ENCODE measurements at places on chromosomes 5 and 9.

- no peak overlapping the region for H3K4me3 ChIP-seq
- H3K36me3 ChIP-seq: no peaks in the 10 kb centered on the region
- no peak overlapping the region for H3K27ac ChIP-seq
- no peaks in the 10 kb centered on the region for H3K27me3 ChIP-seq
- DNase-seq: no peak
- H3K4me1 ChIP-seq: no peaks in the 10 kb centered on the region
These were observed 25.9 kb upstream of the SUB1 start for GRCh38 chr5:32559411-32559810.

- DNase-seq: no peak
- no peaks in the 10 kb centered on the region for H3K27me3 ChIP-seq
- peaks cover 32% of the 10 kb centered on the region for H3K4me1 ChIP-seq
- no peak overlapping the region for H3K4me3 ChIP-seq
- no peaks in the 10 kb centered on the region for H3K36me3 ChIP-seq
These were observed 5.8 kb downstream of the ANXA6 start for GRCh38 chr5:151151793-151152192.

DNA sequence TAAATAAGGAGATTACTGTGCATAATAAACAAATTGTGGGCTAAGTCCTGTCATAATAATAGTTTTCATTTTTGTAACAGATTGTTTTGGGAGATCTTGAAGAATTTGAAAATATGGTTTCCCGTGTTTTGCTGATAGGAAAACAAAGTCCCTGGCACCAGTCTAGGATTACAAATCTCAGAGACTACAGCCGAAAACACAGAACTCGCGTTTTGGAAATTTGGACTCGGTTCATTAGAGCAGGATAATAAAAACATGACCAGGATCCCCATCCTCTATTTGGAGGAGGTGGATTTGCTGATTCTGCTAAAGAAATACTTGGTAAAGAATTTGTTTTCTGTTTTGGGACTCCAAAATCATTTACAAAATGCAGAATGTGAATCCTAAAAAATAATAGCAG is 1194.4 kb downstream of the DTWD2 start:
- no peak overlapping the region for H3K27ac ChIP-seq
- DNase-seq: no peak
- H3K4me1 ChIP-seq: no peaks in the 10 kb centered on the region

GRCh38 chr9:136354592-136355085 is 8.9 kb downstream of the DNLZ start:
- no peaks in the 10 kb centered on the region for H3K27me3 ChIP-seq
- H3K4me3 ChIP-seq: no peak overlapping the region
- no peak for DNase-seq
- peak overlapping the region; percentile 32 for H3K27ac ChIP-seq

GRCh38 chr5:103366918-103367549 is 108.5 kb downstream of the MACIR start:
- no peaks in the 10 kb centered on the region for H3K4me1 ChIP-seq
- H3K4me3 ChIP-seq: no peak overlapping the region

- H3K27ac ChIP-seq: no peak overlapping the region
- DNase-seq: no peak
- H3K4me1 ChIP-seq: peaks cover 14% of the 10 kb centered on the region
- no peaks in the 10 kb centered on the region for H3K36me3 ChIP-seq
- H3K27me3 ChIP-seq: no peaks in the 10 kb centered on the region
- H3K4me3 ChIP-seq: no peak overlapping the region
These were observed 98.4 kb downstream of the LMNB1 start for GRCh38 chr5:126875303-126875785.

GRCh38 chr9:98401140-98402018 is 145.9 kb upstream of the TBC1D2 start:
- DNase-seq: no peak
- no peaks in the 10 kb centered on the region for H3K4me1 ChIP-seq

- no peaks in the 10 kb centered on the region for H3K36me3 ChIP-seq
- no peaks in the 10 kb centered on the region for H3K27me3 ChIP-seq
- no peak overlapping the region for H3K27ac ChIP-seq
- H3K4me3 ChIP-seq: no peak overlapping the region
These were observed 22.9 kb upstream of the ASS1 start for GRCh38 chr9:130421802-130422276.

DNA sequence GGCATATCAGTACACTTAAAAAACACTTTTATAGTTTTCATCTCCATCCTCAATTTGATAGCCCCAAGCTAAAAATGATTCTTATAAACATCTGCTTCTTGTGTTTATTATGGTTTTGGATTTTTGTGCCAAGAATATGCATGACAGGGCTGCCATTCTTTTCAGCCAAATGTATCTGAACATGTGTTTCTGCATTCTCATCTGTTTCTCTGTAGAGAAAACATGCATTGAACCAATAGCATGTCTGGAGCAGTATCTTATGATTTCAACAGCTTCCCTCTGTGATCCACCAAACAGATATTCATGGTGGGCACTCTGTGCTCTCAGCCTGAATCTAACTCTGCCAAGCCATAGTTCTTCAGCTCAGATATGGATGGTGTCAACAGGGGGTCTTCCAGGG is 99.3 kb upstream of the ERCC6L2 start:
- peaks cover 17% of the 10 kb centered on the region for H3K4me1 ChIP-seq
- no peaks in the 10 kb centered on the region for H3K36me3 ChIP-seq

DNA sequence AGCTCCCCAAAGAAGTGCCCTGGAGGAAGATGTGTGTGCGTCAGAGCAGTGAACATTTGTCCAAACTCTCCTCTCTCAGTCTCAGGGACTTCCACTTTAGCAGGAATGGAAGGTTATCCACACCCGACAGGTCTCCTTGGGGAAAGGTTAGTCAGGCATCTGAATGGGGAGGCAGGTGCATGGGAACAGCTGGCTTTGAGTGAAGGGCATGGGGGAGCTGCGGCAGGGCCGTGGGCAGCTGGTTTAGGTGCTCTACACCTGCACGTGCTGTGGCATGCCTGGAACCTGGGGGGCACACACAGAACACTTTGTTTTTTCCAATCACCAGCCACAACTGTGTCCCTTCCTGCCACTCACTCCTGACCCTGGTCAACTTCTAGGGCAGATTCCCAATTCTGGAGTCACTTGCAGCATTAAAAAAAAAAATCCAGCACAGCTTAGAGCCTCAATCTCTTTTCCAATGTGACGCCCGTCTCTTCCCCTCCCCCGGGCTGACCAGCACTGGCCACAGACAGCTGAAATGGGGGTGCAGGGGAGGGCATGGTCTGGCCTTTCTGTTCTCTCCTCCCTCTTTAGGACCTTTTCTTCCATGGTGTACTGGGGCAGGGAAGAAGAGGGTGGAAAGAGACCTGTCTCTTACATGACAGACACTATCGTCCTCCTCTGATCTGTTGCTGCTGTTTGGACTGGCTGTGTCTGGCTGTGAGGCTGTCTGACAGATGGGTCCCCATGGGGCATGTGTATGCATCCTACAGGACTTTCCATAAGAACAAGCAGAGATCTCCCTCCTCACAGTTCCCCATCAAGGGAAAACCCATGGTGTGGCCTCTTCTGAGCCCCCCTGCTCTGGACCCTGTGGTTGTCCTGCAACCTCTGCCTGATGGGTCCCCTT is 9.5 kb upstream of the IL3 start:
- DNase-seq: no peak
- no peaks in the 10 kb centered on the region for H3K27me3 ChIP-seq
- H3K4me3 ChIP-seq: no peak overlapping the region
- H3K4me1 ChIP-seq: no peaks in the 10 kb centered on the region

GRCh38 chr9:132381966-132382541 is 24.6 kb downstream of the TTF1 start:
- H3K4me3 ChIP-seq: no peak overlapping the region
- no peaks in the 10 kb centered on the region for H3K4me1 ChIP-seq
- no peaks in the 10 kb centered on the region for H3K36me3 ChIP-seq
- H3K27me3 ChIP-seq: no peaks in the 10 kb centered on the region

GRCh38 chr5:96318569-96319110 is 114.4 kb downstream of the PCSK1 start:
- no peak overlapping the region for H3K27ac ChIP-seq
- H3K4me1 ChIP-seq: no peaks in the 10 kb centered on the region
- H3K36me3 ChIP-seq: no peaks in the 10 kb centered on the region
- H3K4me3 ChIP-seq: no peak overlapping the region
- DNase-seq: no peak

DNA sequence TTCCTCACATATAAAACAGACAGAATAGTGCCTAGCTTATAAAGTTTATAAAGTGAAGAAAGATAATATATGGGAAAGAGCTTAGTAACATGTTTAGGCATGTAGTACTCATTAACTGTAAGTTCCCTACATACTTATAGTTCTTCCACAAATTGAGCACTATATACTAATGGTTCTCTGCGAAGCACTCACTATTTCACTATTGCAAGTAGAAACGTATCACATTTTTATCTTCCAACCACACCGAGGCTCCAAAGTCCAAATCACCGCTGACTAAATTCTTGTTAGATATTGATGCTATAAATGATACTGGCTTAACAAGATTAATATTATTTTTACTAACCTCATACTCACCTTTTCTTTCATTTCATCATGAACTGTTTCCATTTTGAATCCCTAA is 61.0 kb downstream of the FBXW11 start:
- no peak overlapping the region for H3K4me3 ChIP-seq
- DNase-seq: no peak
- peaks cover 6% of the 10 kb centered on the region for H3K4me1 ChIP-seq
- no peak overlapping the region for H3K27ac ChIP-seq

DNA sequence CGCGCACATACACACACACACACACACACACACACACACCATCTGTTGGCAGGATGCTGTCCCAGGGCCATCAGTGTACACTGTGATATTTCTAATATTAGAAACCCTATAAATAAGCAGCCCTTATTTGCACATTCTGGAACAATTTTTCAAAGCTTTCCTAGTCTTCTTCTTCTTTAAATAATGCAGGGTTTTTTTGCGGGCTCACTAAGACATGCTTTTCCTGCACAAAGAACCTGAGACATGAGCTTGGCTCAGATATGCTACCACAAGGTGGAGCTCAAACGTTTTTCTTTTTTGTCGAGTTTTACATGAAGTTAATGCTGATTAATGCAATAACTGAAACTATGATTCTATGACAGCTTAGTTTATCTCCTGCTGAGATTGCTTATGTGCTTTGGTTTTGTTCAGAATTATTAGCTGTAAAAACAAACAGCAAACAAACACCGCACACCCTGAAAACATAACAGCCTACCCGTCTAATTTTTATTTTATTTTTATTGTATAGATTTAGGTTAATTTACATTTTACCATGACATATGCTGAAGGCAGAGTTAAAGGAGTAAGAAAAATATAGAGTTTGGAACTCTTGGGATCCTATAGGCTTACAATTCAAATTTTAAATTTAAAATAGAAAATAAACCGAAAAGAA is 95.8 kb downstream of the ALDH1A1 start:
- no peak overlapping the region for H3K4me3 ChIP-seq
- no peaks in the 10 kb centered on the region for H3K36me3 ChIP-seq
- no peak overlapping the region for H3K27ac ChIP-seq
- peak; percentile 59 for DNase-seq
- H3K4me1 ChIP-seq: peaks cover 10% of the 10 kb centered on the region

GRCh38 chr5:94028001-94028400 is 286.6 kb upstream of the POU5F2 start:
- H3K36me3 ChIP-seq: no peaks in the 10 kb centered on the region
- H3K27ac ChIP-seq: no peak overlapping the region
- no peak for DNase-seq
- H3K4me1 ChIP-seq: no peaks in the 10 kb centered on the region
- no peaks in the 10 kb centered on the region for H3K27me3 ChIP-seq

GRCh38 chr9:101930783-101931182 is 192.3 kb upstream of the GRIN3A start:
- no peaks in the 10 kb centered on the region for H3K36me3 ChIP-seq
- no peaks in the 10 kb centered on the region for H3K27me3 ChIP-seq
- no peak for DNase-seq
- H3K4me3 ChIP-seq: no peak overlapping the region

DNA sequence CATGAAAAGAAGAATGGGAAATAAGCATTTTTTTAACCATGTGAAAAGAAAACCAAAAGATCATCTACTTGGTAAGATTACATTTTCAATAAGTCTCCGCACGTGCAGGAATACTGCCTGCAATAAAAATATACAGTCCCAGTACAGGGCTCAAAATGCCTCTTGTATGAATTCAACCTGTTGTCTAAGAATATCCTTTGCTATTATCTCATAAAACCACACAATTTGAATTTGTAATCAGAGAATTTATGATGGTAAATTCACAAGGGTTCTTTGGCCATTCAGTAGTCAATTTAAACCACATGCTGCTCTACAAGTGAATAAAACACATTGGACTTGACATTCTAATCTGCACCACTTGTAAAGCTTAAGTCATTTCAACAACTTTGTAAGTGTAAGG is 46.6 kb downstream of the ST8SIA4 start:
- no peak overlapping the region for H3K27ac ChIP-seq
- no peaks in the 10 kb centered on the region for H3K36me3 ChIP-seq
- no peaks in the 10 kb centered on the region for H3K4me1 ChIP-seq
- DNase-seq: no peak
- H3K27me3 ChIP-seq: no peaks in the 10 kb centered on the region

DNA sequence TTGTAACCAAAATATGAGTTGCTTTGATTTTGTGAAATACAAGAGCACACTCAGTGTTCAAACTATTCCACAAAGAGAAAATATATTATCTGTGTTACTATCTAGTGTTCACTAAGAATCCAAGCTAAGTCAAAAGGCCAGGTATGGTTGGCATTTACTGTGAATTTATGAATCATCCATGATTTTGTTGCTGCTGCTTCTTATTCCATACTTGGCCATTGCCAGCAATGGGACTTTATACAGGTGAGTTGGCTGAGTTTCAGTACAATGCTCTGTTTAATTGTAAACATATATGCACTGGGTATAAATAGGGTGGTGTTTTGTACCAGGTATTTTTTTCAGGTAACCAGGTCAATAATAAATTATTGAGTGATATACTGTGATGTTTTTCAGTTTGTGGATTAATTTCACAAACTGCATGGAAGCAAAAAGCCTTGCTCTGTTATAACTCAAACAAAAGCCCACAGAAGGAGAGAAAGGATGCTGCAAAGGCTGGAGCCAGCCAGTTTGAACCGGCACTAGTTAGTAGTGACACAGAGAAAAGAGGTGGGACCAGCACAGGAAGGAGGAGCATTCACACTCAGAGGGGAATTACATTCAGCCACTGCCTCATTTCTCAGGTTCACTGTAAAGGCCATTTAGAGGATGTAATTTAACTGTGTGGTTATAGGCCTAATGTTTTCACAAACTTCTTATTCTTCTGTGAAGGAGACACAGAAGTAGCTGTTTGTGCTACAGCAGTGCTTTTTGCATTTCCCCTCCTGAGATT is 381.8 kb downstream of the ADGRV1 start:
- peak overlapping the region; percentile 52 for H3K27ac ChIP-seq
- no peaks in the 10 kb centered on the region for H3K36me3 ChIP-seq
- H3K4me1 ChIP-seq: no peaks in the 10 kb centered on the region
- H3K27me3 ChIP-seq: peaks cover 3% of the 10 kb centered on the region
- H3K4me3 ChIP-seq: no peak overlapping the region

GRCh38 chr9:7172154-7173115 is 414.7 kb downstream of the KDM4C start:
- H3K36me3 ChIP-seq: no peaks in the 10 kb centered on the region
- H3K27me3 ChIP-seq: no peaks in the 10 kb centered on the region
- H3K4me1 ChIP-seq: no peaks in the 10 kb centered on the region
- no peak for DNase-seq

- H3K36me3 ChIP-seq: no peaks in the 10 kb centered on the region
- H3K4me1 ChIP-seq: no peaks in the 10 kb centered on the region
- H3K27ac ChIP-seq: no peak overlapping the region
- no peak overlapping the region for H3K4me3 ChIP-seq
- H3K27me3 ChIP-seq: no peaks in the 10 kb centered on the region
These were observed 16.6 kb downstream of the ATP10B start for GRCh38 chr5:160835376-160835775.

Measured in ovary (tissue), 10 donors.